Activated naive CD4-positive, alpha-beta T cell (primary cell): ENCODE measurements at places on chromosomes 5 and 9.

- DNase-seq, result no peak
These were observed 349.8 kb downstream of the ENC1 start for GRCh38 chr5:74290634-74291241.

DNA sequence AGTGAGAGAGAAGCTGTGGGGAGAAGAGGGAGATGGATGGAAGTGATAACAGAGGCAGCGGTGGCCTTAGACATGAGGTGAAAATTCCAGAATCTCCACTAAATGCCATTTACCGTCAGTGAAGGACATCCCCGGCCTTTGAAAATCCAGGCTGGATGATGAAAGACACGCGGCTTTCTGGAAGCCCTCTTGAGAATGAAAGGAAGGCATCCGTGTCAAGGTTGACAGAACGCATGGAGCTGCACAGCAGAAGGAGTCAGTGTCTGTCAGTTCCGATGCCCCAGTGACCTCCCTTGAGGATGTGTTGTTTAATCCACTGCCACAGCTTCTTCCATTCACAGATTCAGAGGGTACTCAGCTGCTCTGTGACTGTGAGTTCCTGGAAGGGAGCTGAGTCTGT is 114.9 kb downstream of the ICE1 start:
- DNase-seq, result no peak

GRCh38 chr9:34515959-34516358 is 6.8 kb downstream of the ENHO start:
- DNase-seq, result no peak

DNA sequence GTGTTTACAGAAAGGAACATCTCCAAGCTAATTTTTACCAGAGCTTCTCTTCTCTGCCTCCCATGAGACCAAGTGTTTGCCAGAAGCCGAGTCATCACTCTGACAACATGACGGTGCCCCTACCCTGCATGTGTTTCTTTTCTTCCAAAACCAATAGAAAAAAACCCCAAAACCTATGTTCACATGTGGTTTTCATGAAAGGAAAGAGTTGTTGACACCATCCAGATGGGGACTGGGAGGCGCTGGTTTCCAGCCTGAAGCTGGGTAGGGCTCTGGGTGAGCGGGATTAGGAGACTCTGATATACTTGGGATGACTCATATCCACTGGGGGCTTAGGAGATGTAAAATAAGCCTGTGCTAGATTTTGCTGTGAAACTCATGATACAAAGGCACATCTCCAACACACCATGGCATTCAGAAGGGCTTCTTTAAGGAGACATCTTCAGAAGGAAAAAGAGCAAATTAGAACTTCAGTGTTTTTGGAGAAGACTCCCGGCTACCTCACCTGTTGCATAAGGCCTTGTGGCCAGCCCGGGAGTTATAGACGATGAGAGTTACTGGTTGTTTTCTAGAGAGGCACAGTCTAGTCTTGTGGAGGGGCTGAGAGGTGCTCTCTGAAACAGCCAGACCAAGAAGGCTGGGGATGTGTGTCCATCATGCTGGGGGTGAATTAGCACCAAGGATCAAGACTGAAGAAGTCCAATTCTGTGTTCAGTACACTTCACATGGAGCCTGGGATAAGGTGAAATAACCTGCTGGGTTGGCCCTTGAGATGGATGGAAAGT is 108.9 kb upstream of the LHFPL2 start:
- DNase-seq, result no peak

DNA sequence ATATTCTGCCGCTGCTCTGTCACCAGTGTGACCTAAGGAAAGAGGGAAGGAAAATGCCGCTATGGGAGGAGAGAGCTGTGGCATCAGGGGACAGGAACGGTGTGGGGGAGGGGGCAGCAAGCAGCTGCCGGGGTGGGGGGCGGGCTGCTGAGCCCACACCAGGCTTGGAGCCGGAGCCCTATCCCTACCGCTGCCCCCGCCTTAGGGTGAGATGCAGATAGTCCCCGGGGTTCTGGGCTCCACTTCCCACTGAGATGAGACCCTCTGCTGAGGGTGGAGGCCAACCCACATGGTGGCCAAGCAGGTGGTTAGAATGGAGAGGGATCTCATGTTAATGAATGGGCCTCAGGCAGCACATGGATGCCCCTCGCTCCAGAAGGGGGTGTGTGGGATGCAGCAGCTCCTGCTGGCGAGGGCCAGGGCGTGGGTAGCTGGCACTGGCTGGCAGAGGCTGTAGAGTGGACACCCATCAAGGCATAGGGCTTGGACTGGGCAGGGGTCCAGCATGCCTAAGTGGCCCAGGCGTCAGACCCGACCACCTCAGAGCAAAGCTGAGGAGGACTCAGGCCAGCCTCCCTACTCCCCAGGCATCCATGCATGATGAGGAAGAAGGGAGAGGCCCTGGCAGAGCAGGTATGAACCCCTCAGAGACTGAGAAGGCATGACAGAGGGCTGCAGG is 131.5 kb downstream of the ZNF354C start:
- no peak for DNase-seq

DNA sequence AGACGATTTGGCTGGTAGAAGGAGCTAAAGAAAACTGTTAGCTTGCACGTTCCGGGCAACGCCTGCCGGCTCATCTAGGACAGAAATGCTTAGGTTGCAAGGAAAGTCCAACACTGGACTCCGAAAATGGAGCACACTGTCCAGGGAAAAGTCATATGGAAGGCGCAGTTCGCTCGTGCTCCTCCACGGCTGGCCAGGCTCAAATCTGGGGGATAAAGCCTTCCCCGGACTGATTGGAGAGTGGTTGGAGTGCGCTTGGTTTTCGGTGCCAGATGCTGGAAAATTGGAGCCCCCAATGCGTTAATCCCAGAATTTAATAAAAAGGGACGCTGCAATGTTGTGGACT is 955 bp downstream of the CDH6 start:
- DNase-seq, result no peak

DNA sequence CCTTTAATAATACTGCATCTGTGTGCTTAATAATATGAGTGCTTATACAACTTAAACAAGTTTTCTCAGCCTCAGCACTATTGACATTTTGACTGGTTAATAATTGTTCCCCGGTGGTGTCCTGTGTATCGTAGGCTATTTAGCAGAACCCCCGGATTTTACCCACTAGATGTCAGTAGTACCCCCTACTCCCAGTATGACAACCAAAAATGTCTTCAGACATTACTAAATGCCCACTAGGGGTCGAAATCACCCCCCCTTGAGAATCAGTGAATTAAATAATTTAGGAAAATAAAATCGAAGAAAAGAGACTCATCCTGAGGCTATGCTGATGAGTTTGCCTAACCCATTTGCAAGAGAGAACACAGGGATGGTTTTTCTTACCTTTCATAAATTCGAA is 166.3 kb downstream of the ATP10B start:
- DNase-seq, result no peak

DNA sequence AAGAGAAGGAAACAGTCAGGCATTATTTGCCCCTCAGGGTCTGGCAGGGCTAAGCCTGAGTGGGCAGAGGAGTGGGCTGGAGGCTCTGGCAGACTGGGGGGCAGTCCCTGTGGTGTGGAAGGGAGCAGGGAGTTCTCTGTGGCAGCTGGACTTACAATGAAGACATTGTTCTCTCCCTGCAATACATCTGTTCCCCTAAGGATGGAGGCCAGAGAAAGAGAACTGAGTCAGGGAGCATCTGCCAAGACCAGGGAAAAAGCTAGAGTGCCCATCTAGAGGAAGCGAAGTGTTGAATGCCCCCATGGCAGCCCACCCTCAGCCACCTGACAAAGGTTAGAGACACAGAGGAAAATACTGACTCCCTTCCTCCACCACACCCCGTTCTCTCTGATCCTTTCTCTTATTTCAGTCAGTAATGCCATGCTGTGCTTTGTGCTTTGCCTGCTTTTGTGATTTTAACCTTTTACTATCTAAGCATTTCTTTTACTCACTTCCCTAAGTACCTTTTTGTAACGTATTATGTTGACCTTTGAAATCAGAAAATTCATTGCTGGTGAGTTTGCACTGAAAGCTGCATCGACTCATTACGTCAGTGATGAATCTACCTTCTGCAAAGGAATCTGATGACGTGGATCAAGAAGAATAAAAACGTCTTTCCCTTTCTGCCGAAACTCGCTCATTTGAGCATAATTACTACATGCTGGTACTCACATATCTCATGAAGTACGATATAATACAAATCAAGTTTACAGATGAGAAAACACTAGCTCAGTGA is 76.0 kb downstream of the ACTL7B start:
- DNase-seq, result no peak

DNA sequence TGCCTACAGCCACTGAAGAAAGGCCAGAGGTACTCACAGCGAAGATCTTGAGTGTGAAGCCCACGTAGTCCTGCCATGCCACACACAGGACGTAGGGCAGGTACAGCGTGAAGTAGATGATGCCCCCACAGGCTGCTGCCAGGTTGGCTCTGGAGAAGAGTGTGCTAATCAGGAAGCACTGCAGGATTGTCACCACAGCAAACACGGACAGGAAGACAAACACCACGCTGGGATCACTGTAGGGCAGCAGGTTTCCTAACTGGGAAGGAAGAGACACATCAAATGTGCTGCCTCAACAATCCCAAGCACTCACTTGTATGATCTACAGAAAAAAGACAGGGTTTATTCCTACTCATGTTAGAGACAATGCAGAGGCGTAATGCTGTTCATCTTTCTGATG is 63.0 kb downstream of the NIPSNAP3B start:
- DNase-seq, result no peak

- no peak for DNase-seq
These were observed 78.4 kb downstream of the BOD1 start for GRCh38 chr5:173538018-173538417.

- no peak for DNase-seq
These were observed 146.4 kb downstream of the ENTREP1 start for GRCh38 chr9:69471433-69471832.

- DNase-seq, result no peak
These were observed 620.7 kb upstream of the ARRDC3 start for GRCh38 chr5:92003806-92004205.
